ENCODE measurements at places on chromosomes 3 and 15.

DNA sequence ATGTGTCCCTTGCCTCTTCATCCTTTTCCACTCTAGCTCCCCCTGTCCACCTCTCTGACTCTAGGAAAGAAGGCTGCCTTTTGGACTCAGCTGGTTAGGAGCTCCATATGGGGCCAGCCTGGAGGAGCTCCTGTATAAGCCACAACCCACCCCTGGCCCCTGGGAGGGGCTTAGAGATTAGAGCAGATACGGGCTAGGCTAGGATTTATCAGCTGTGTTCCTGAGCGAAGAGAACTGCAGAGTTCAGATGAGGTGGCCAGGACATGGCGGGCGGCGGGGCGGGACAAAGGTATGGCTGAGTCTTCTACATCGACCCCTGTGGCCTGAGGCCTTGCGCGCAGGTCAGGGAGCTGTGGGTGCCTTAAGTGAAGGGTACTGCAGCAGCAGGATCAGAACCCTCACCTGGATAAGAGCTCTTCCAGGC, 7.9 kb downstream of the NBEAL2 start:
- DNase-seq = no peak

GRCh38 chr3:70771426-70772147, 459.1 kb upstream of the MDFIC2 start:
- no peak for DNase-seq

GRCh38 chr15:75346796-75347221, at the start of gene NEIL1:
Gene NEIL1 (plus strand): TSS chr15:75347039. CDS start chr15:75348906, 1,867 bp downstream.
- no peak for DNase-seq

GRCh38 chr3:43062564-43063040, 43.3 kb downstream of the POMGNT2 start:
- no peak for DNase-seq

- peak; percentile 58 for DNase-seq
Measured at GRCh38 chr3:114756506-114757279, 390.4 kb downstream of the ZBTB20 start.

GRCh38 chr3:84442533-84442932, 516.3 kb upstream of the CADM2 start:
- no peak for DNase-seq

- no peak for DNase-seq
Measured at GRCh38 chr3:59254433-59254832, 204.6 kb upstream of the CFAP20DC start.

DNA sequence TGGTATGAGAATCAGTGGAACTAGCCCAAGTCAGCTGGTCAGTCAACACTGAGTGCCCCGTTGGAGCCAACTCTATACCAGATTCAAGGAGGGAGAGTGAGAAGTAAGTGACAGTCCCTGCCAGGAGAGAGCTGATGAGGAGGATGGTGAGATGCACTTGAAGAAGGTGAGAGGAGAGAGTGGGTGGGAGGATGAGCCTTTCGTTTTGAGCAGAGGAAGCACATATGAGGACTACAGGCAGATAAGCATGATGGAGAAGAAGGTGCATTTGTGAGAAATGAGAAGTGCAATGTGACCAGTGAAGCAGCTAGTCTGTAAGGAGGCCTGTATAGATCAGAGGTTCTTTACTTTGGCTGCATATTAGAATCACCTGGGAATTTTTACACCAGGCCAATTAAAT, 40.4 kb downstream of the NME9 start:
- no peak for DNase-seq

- no peak for DNase-seq
Measured at GRCh38 chr3:50478671-50479260, 24.7 kb downstream of the CACNA2D2 start.

GRCh38 chr3:43620831-43621655, 768 bp downstream of the ANO10 start:
- peak; percentile 20 for DNase-seq

DNA sequence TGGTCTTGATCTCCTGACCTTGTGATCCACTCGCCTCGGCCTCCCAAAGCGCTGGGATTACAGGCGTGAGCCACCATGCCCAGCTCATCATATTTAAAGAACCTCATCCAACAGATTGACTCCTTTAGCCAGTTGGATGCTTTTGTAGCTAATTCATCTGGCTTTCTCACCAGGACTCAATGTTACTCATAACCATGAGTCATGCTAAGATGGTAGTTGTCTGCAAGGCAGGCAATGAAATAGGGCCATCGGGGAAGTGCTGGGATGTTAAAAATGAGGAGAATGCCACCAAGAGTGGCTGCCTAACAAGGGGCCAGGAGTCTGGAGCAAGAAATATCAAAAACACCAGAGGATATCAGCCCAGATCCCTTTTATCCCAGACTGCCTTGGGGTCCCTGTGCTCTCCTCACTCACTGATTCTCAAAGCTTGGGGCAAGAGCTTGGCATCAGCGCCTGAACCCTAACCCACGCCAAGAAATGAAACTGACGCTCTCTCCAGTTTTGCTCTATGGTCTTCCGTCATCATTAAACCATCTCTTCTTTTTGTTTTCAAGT, 7.4 kb upstream of the PCOLCE2 start:
- DNase-seq = no peak

DNA sequence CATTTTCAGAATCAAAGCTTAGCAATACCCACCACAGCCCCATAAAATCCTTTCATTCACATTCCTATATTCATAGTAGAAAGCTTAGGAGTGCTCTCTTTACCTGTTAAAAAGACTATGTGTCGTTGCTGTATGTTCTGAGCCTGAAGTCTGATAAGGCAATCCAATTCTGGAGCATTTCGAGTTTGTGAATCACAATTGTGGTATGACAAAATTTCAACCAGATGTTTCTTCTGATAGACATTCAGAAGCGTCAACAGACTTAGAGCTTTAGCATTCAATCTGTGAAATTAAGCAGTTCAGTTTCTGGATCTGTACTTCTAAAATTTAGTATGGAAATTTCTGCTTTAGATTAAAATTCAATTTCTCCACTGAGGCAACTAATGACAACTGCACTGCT, 58.3 kb downstream of the TASOR start:
- no peak for DNase-seq

DNA sequence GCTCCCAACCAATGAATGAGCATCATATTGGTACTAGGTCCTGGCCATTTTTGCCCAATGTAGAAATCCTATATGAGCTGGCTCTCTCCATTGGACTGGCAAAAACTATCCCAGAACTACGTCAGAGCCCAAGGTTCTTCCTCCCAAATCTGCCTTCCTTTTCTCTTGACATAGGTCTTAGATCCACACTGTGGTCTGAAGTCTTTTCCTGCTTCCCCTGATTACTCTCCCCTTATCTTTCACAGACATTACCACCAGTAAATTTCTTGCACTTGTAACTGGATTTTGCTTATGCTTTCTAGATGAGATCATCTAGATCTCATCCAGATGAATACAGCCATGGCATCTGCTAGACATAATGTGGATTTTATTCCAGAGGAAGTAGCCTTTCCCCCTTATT, 141.2 kb upstream of the GADL1 start:
- DNase-seq = no peak

- no peak for DNase-seq
Measured at GRCh38 chr3:102140116-102140515, 290.8 kb downstream of the NFKBIZ start.

- DNase-seq = no peak
Measured at GRCh38 chr3:71524672-71525071, 58.9 kb downstream of the FOXP1 start.

GRCh38 chr15:71303977-71304376, 188.7 kb downstream of the THSD4 start:
- no peak for DNase-seq

GRCh38 chr3:170757038-170757437, 113.0 kb downstream of the RPL22L1 start:
- no peak for DNase-seq

DNA sequence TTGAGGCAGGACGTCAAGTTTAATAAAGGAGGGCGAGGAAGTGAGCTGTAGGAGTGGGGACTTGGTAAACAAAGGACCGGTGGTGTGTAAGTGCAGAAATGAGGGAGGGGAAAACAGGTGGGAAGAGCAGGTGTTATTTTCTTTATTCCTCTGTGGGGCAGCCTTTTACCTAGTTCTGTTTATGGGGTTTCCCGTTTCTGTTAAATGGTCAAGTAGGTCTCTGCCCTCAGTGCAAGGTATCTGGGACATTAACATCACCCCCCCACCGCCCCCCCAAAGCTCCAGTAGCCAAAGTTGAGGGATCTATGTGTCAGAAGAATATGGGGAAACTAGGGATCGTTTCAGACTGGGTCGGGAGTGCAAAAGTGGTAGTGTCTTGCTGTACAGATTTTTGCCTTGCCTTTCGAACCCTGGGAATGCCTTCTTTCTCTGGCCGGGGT, 893 bp downstream of the MGA start:
- DNase-seq = no peak

DNA sequence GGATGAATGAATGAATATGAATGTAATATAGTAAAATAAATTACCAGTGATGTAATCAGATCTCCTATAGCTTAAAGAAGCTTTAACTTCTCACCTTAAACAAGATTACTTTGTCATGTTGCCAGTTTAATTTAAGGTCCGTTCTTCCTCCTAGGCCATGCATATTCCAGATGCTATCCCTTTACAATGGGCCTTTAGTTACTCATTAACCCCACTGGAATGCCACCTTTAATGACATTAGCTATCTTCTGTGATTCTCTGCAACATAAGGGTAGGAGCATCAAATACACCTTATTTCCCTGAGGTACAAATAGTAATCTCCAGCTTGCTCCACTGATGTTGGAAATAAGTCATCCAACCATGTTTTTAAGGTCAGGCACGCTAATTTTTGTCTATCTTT, 63.0 kb upstream of the TIMP4 start:
- DNase-seq = no peak

- no peak for DNase-seq
Measured at GRCh38 chr3:194138732-194139070, 2.8 kb downstream of the HES1 start.

- no peak for DNase-seq
Measured at GRCh38 chr3:10417847-10418246, 87.5 kb downstream of the ATP2B2 start.

DNA sequence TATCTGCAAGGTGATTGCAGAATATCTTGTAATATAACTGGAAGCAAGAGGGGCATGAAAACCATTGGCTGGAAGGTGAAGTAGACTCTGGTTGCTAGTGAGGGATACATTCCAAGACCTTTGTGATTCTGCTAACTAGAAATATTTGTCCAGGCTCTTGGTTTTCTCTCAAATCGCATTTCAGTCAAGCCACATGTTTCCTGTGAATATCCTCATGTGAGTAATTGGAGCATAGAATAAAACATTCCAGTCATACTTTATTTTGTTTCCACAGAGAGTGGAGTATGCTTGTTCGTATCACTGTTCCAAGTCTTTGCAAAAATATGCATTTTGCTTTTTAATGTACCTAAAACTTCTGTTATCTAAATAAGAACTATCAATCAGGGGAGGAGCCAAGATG, 850.0 kb downstream of the EPHA3 start:
- DNase-seq = no peak

DNA sequence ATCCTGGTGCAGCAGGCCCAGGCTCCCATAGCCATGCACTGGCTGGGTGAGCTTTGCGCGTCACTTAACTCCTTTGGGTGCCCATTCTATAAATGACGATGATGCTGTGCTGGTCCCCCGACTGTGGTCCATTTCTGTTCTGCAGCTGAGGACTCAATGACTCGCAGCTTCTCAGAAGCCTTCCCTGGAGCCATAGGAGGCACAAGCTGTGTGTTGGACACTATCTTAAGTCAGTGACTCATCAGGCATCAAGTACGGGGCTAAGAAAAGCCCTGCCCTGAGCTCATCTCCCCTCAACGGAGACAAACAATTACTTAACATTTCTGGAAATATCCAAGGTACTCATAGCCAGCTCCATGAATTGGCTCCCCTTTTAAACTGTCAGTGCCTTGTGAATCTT, 13.8 kb upstream of the MUSTN1 start:
- DNase-seq = no peak

DNA sequence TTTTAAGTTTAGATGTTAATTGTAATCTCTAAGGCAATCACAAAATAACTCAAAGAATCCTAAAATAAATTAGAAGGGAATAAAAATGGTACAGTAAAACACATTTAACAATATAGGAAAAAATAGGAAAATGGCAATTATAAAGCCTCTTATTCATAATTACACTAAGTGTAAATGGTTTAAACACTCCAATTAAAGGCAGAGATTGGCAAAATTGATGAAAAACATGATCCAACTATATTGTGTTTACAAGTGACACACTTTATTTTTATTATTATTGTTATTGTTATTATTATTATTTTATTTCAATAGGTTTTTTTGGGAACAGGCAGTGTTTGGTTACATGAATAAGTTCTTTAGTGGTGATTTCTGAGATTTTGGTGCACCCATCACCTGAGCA, 48.7 kb upstream of the DYNC1LI1 start:
- DNase-seq = no peak

GRCh38 chr15:56208641-56209155, 35.0 kb downstream of the RFX7 start:
- DNase-seq = no peak

DNA sequence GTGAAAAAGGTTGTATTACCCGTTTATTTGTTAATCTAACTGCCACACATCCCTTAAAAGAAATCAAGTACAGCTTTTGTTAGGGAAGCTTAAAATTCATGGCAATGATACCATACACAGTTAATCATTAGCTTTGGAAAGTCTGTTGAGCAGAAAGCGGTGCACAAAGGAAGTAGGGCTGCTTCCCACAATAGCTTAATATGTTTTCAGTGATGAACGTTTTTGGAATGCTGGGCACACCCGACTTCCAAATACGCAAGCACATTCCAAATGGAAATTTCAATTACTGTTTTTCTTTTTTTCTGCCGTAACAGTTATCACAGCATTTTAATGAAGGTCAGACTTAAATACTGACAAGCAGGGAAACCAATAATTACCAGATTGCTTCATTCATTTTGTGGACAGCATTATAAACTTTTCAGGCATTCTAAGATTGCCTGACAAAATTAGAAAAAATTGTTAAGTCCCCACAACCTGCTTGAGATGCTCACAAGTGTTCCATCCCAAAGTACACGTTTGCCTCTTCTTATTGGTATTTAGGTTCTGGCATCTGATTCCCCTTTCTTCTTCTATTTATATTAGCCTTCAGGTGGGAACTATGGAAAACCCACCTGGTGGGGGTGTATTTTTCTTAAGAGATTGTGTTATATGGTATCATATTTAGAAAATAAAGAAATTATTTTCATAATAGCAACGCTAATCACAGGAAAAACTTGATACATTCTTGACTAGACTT, 1.1 kb upstream of the ECT2 start:
- peak; percentile 15 for DNase-seq

GRCh38 chr15:74127954-74128784, 2.2 kb upstream of the ISLR2 start:
- DNase-seq = no peak

GRCh38 chr3:181326637-181327223, 337.2 kb upstream of the DNAJC19 start:
- peak; percentile 81 for DNase-seq

- no peak for DNase-seq
Measured at GRCh38 chr3:1292571-1293071, 199.8 kb downstream of the CNTN6 start.

Measured in globus pallidus (tissue), 1 donor.